BJ (cell line): ENCODE measurements at places on chromosomes 6 and 20. TPM values are rescaled to one million over a fixed set of nuclear protein-coding genes. Genes with fewer than 3 reads are reported as not detected.

DNA sequence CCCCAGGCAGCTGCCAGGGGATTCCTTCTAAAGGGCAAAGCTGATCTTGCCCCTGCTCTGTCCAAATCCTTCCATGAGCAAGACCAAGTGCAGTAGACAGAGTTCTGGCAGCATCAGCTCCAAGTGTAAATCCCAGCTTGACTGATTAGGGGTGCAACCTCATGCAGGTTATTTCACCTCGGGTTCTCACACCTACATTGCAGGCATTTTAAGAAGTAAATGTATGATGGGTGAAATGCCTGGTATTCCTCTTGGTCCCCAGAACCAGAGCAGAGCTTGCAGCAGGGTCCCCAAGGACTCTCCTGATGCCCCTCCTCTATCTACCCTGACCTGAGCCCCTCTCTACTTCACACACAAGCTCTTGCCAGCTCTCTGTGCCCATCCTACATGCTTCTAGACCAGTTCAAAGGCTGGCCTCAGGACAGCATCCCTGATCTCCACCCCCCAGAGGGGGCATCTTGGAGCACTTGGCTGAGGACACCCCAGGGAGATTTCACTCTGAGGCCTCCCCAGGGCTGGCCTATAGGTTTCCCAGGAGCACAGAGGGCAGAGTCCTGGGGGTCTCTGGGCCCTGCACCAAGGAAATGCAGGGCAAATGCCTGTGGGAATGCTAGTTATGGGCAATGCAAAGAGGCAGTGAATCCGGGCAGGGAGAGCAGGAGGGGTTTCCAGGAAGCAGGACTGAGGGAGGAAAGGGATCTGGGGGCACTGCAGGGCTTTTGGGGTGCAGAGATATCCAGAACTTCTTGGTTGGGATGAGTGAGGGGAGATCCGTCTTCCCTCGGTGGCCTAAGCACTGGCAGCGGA lies 1.0 kb downstream of the LZTS3 start:
- no peak for DNase-seq

DNA sequence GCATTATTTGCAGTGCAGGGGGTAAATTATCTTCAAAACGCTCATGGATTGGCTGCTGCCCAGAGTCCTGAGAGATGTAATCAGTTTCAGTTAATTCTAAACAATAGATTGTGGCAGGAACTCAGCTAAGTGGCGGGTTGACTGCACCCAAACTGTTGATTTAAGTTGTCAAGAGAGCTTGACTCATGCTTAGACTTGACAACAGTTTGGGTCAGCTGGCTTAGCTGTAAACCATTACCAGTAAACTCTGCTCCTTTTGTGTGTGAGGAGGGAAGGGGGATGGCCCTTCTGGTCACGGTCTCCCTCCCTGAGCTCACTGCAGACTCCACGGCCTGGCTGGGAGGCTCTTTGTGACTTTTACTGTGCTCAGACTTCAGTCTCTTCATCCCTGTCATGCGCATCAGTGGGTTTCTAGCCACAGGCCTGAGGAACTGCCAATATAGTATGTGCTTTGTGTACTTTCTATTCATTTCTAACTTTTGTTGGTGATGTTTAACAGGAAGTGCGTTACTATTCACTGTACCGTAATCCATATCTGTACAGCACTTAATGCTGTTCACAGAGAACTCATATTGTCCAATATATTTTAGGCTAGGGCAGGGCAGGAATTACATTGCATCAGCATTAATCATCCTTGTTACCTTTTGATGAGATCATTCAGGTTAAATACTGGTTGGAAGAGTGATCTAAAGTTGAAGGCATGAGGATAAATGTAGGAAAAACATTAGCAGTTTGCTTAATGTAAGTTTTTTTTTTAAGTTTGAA lies 488.3 kb downstream of the CDKAL1 start:
- no peak for DNase-seq

DNA sequence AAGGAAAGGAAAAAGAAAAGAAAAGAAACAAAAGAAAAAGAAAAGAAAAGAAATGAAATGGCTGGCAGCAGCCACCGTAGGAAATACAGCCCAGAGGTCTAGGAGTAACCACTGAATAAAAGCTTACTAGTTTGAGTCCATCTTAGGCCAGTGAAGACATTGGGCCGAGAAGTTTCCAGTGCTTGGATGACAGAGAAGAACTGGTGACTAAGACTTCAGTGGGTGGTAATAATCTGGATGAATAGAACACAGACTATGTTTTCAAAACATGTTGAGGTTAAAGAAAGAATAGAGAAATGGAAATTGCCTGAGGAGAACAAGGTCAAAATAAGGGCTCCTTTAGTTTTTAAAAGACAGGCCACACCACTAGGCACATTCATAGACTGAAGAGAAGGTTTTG lies 198.8 kb downstream of the ATXN1 start:
- DNase-seq: no peak

DNA sequence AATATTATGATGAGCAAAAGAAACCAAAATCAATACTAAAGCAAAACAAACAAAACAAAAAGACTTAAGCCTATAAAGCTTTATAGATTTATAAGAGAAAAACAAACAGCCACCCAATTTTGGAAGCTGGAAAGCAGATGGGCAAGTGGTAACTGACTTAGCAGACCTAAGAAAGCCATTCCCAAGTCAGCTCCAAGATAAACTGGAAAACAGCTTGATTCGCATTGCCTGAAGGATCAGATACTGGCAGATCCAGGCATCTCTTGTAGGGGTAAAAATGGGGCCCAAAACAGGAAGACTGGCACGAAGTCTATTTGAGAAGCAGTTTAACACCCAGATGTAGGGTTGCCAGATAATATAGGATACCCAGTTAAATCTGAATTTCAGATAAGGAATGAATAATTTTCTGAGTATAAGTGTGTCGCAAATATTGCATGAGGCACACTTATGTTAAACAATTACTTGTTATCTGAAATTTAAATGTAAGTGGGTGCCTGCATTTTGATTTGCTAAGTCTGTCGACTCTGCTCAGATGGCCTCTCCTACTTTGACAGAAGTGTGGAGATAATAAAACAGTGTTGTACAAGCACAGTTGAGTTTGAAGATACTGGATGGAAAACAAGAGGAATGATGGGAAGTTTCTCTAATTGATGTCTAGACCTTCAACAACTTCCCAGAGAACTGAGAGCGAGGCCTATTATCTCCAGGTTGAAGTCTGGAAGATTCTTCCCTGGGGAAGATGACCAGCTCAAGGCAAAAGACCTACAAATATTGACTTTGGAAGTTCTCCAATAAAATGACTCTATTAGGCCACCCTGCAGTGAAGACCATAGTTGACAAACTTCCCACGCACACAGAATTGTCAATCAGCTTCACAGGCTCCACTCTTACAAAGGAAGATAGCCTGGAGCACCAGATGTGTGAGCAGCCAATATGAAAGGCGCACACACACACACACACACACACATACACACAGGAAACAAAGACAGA lies 113.4 kb downstream of the FAM50B start:
- no peak for DNase-seq

- DNase-seq: no peak
Observed at GRCh38 chr6:49541936-49542335, 8.5 kb upstream of the C6orf141 start.

GRCh38 chr6:431986-432385 lies 40.4 kb downstream of the IRF4 start:
- DNase-seq: no peak

GRCh38 chr6:14726816-14727493 lies 518.9 kb upstream of the JARID2 start:
- DNase-seq: no peak

DNA sequence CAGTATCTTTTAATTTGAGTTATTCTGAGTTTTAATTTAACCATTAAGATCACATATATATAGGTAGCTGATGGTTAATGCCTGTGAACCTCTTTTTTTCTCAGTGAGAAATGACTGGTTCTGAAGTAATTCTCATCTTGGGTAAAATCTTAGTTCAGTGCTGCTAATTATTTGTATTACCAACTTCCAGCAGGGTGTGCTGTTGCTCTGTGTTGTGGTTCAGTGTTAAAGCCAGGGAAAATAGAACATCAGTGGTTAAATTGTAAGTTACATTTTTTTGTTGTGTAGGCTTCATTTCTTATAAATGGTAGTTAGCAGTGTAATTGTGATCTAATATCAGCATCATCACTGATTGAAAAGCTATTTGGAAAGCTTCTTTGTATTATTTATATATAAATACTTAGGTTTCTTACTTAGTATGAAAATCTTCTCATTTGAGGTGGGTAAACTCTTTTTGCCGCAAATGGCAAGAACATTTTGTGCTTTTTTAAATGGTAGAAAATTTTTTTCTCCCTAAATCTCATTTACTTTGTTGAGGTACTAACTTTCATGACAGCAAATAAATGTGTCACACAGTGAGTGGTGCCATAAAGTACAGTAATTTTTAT lies 43.7 kb downstream of the CDC5L start:
- no peak for DNase-seq

DNA sequence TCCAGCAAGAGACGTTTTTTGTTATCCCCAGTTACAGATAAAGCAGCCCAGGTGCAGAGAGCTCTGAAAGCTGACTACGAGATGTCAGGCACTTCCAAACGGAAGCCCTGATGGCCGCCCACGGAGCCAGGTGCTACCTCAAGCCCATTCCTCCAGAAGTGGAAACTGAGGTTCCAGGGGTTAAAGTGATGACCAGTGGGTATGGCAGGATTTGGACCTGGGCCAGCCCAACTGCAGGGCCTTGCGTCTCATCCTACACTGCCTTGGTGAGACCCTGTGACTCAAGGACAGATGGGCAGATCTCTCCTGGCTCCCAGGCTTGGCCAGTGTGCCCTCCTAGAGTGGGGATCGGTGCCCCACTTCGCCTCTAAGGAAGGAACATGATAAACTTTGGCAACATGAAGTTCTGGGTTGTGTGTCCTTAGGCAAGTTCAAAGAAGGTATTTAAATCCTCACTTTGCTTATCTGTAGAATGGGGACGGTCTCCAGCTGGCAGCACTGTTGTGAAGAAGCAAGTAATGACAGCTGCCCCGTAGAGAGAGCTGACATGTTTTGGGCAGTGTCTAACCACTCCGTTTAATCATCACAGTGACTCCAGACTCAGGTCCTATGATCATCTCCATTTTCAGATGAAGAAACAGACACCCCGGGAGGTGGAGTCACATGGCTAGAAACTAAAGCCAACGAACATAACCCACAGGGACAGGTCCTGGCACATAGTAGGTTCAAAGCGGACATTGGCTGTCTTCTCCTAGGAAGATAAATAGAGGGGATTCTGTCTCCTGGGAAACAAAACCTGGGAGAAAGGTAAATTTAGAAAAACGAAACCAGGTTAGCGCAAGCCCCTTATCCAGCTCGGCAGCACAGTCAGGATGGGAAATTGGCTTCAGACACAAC lies 34.4 kb upstream of the CDH22 start:
- DNase-seq: no peak

- no peak for DNase-seq
Observed at GRCh38 chr20:10992731-10993130, 318.9 kb upstream of the JAG1 start.

DNA sequence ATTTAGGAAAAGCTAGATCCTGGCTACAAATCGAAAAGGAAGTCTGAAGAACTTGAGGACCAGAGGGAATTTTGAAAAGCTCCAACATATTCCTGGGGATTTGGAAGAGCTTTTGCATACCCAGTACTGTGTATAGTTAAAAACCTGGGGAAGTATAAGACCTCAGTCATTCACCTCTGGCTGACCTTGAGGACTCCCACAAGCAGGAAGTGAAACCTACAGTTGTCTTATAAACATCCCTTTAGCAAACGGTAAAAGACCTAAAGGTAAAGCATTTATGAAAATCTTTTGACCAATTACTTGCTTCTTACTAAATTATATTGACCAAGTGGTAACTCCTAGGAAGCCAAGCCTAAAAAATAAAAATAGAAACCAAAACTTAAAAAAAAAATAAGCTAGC lies 175.0 kb downstream of the HAO1 start:
- DNase-seq: no peak

- no peak for DNase-seq
Observed at GRCh38 chr20:22810626-22811569, 224.2 kb upstream of the SSTR4 start.

DNA sequence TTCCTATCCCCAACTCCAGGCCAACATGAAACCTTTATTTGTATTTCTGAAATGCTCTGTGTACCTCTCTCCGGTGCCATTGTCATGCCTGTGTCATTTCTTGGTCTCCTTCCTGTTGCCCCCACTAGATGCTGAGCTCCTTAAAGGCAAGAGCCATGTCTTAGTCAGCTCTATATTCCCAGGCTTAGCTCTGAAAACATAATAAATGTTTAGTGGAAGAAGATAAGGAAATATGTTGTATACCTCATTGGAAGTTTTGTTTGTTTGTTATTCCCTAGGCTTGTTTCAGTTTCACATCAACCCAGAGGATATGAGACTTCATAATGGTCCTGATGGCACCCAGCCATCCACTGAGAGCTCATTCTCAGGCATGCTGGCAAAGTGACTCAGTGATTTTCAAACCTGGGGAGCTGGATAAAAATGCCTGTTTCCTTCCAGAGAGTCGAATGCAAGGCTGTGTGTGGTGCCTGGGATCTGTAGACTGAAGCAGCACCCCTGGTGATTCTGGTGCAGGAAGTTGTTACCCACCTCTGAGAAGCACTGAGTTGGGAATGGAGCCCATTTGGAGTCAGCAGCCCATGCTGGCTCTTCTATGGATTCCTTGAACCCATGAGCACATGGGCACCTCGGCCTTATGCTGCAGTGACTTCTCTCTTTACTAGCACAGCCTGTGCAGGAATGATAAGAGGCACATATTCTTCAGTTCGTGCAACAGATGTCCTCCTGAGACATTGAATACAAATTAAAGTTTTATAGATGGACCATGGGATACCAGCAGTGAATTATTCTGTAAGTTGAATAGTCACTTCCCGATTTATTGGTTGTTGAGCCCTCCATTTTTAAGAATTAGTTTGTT lies 205.2 kb downstream of the FARS2 start:
- peak; percentile 25 for DNase-seq

- DNase-seq: no peak
Observed at GRCh38 chr6:788058-788457, 95.1 kb upstream of the EXOC2 start.

GRCh38 chr6:122653094-122653493 lies 42.9 kb downstream of the PKIB start:
- DNase-seq: no peak

FAM217A gene
- polyA plus RNA-seq: not detected in 2 replicates

SRMS gene
- polyA plus RNA-seq: not detected in 2 replicates

STMND1 gene
- 0.05 and 0.16 TPM in 2 replicates for polyA plus RNA-seq

WFDC10B gene
- polyA plus RNA-seq: not detected in 2 replicates

TRIM26 gene
- polyA plus RNA-seq: 31.8 and 41.8 TPM in 2 replicates
